GM20000 (cell line): ENCODE measurements at places on chromosomes 13 and 19.

DNA sequence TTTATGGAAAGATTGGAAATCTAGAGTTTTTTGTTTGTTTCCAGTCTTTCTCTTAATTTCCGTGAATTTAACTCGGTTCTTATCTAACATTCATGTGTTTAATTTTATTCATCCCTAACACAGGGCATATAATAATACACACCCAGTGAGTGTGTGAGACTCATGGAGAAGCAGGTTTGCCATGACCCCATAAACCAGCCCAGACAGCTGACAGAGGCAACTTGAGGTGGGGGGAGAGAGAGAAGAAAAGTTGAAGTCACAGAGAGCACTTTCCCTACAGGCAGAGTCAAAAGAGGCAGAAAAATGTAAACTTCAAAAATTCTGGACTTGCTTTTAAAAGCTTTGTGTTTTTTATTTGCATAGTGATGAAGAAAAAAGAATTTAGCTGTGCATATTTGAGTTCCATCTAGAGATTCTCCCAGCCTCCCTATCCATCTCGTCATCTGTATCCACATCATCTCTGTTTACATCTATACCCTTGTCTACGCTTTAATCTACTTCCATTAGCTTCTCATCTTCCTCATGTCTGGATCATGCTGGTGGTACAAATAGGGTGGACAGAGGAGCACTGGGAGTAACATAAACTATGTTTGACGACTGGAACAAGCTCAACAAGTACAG, 60.2 kb downstream of the THSD1 start:
- no peak for DNase-seq

DNA sequence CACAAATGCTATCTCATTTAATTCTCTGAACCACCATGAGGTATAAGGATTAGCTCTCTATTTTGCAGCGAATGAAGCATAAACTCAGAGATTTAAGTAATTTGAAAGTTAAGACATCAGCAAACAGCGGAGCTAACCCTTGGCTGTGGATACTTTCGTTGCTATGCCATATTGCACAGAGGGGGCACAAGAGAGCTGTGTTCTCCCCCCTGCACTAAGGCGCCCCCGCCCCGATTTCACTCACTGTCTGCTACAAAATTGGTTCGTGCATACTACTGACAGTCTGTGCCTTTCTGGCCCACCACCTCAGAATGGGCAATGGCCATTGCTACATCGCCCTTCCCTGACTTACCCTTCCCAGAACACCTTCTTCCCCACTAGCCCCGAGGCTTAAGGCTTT, 105.7 kb upstream of the OBI1 start:
- DNase-seq, result no peak

GRCh38 chr19:3113100-3114017, 19.2 kb downstream of the GNA11 start:
- DNase-seq, result no peak

- DNase-seq, result no peak
These were observed 7.8 kb downstream of the ZBTB7A start for GRCh38 chr19:4058693-4059452.

GRCh38 chr13:75870397-75870903, 234.3 kb downstream of the LMO7 start:
- DNase-seq, result peak; percentile 39

DNA sequence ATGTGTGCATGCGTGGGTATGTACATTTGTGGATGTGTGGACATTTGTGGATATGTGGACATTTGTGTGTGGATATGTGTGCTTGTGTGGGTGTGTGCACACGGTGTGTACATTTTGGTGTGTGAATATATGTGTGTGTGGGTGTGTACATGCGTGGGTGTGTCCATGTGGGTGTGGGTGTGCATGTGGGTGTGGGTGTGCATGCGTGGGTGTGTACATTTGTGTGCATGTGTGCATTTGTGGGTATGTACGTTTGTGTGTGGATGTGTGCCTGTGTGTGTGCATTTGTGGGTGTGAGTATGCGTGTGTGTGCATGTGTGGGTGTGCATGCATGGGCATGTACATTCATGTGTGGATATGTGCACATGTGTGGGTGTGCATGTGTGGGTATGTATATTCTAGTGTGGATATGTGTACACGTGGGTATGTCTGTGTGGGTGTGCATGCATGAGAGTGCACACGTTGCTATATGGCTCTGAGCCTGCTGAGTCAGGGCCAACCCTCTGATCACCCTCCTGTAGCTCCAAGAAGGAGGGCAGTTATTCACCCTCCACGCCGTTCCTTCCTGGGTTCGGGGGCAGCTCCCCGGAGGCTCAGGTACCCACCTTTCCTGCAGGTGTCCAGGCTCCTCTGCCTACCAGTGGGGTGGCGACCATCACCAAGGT, 20.3 kb downstream of the COMP start:
- no peak for DNase-seq

GRCh38 chr13:26919311-26919710, 158.7 kb upstream of the GPR12 start:
- no peak for DNase-seq

DNA sequence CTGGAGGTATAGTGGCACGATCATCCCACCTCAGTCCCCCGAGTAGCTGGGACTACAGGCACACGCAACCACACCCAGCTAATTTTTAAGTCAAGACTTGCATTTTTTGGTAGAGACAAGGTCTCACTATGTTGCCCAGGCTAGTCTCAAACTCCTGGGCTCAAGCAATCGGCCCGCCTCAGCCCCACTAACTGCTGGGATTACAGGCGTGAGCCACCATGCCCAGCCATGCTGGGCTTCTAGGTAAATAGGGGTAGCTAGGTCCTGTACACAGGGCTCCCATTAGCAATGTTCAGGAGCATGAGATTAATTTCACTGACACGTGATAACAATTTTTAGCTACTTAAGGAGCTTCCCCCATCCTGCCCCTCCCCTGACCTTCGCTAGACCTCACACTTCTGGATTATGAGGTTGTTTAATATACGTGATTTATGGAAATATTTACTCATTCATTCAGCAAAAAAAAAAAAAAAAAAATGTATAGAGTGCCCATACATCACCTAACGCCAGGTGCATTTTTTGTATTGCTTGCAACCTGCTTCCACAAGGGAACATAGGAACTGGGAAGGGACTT, 19.2 kb downstream of the TMEM272 start:
- DNase-seq, result no peak

GRCh38 chr13:38868399-38868798, 122.2 kb downstream of the STOML3 start:
- no peak for DNase-seq

DNA sequence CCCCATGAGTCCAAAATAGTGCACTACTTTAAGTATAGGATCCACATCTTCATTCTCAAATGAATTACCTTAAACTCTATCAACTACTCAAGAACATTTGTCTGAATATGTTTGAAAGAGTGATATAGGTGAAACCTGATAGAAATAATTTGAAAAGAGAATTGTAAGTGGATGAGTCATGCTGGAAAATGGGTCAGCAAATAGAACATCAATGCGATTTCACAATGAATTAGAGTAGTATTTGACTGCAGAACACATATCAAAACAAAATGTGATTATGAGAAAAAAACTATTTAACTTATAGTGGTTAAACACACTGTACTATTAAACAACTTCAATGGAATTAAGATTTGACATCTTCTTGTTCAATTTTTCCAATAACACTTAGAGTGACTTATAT, 300.6 kb upstream of the KLHL1 start:
- no peak for DNase-seq
